Right ventricle myocardium inferior (tissue), 1 donor: ENCODE measurements at places on chromosomes 16 and 17.

DNA sequence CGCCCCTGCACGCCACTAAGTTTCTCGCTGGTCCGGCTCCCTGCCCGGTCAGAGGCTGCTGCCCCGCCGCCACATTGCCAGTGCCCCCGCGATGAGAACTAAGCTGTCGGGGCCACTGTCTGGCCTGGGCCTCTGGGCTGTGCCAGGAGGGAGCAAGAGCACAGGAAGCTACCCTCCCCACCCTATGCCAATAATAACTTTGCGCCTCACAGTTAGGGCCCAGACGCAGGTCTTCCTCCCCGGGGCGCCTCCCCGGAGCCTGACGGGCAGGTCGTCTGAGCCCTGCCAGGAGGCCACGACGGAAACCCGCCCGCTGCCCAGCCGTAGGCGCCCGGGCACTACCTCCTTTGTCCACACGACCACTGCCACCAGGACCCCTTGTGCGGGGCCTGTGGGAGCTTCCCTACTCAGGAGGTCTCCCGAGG, 1.5 kb downstream of the ZFPM1 start:
- no peak for DNase-seq

- DNase-seq: no peak
These were observed 66.7 kb downstream of the GTF3C1 start for GRCh38 chr16:27483088-27483437.

DNA sequence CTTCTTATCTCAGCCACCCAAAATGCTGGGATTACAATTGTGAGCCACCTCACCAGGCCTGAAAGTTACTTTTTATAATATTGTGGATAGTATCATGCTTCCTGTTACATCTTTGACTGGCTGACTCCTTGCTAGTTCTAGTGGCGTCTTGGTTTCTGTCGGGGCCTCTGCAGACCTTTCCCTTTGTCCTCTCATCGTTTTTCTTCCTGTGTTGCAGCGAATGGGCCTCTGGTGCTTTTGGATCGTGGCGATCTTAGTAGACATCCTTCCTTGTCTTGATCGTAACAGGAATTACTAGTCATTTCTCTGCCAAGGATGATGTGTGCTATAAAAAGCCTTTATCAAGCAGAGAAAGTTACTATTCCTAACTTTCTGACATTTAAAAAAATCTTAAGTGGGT, 20.8 kb downstream of the ASPSCR1 start:
- DNase-seq: no peak

- no peak for DNase-seq
These were observed 742 bp upstream of the NUTF2 start for GRCh38 chr16:67846063-67846319.

DNA sequence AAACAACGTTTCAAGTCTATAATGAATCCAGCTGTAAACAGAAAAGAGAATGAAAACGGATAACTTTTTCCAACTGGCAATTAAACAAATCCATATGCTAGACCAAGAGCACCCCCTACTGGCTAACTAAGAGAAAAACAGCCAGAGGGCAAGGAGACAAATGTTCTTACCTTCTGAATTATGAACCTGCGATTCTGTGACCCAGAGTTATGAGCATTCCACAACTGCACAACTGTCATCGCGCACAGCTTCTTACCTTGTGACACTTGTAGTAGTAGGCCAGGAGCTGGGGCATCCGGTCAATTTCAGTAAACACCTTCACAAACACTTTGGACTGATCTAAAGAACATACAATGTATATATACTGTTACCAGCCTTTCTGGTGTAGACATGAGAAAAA, 18.6 kb downstream of the COG7 start:
- no peak for DNase-seq

- DNase-seq: no peak
These were observed 710 bp downstream of the TRAPPC1 start for GRCh38 chr17:7930841-7931631.

- peak; percentile 72 for DNase-seq
These were observed 145.6 kb upstream of the RCVRN start for GRCh38 chr17:10050597-10051101.

DNA sequence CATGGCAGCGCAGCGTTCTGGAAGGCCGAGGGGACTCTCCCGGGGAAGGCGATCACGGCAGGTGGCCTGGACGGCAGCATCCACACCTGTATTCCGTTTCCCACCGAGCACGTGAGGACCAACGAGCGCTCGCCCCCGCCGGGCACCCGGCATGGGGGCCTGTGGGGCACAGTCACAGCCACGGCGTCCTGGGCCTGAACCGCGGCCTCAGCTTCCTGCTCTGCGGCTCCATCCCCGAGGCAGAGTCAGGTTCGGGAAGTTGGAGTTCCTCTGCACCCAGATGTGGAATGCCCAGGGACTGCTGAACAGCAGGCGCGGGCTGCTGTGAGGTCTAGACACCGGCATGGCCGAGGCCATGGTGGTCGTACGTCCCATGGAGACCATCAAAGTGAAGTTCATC, 1713.9 kb downstream of the TP53TG3F start:
- no peak for DNase-seq

DNA sequence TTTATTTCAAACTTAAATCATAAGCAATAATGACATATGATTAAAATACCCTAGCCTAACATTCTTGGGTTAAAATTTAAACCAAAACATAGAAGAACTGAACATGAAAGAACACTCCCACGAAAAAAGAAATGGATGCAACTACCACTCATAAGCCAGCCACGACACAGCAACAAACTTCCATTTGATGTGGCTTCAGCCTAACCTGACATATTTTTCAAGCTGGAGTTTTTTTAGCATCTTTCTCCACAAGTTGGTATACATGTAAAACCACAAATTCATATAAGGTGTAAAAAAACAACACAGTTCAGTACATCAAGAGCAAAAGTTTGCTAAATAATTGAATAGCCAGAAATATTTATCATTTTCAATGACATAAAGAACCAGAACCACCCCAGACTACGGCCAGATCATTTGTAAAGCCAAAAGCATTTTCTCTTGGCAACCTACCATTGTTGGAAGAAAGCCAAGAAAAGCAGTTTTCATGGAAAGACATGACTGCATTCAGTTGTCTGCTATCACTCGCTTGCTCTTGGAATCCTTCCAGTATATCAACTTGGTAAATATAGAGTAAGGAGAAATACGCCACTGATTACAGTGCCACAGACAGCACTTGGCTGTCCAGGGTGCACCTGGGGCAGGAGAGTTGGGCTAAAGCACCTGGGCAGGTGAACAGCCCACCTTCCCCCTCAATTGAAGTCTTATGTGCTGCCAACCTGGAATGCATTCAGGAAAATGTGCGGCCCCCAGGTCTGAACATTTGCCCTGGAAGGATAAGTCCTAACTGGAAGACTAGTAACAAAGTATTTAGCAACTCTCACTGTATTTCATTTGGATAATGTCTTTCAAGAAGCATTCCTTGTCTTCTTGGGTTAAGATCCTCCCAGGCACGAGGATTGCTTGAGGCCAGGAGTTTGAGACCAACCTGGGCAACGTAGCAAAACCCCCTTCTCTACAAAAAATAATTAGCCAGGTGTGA, 60.5 kb downstream of the CREBBP start:
- no peak for DNase-seq

GRCh38 chr16:70746040-70746707, 54.8 kb downstream of the VAC14 start:
- DNase-seq: no peak

DNA sequence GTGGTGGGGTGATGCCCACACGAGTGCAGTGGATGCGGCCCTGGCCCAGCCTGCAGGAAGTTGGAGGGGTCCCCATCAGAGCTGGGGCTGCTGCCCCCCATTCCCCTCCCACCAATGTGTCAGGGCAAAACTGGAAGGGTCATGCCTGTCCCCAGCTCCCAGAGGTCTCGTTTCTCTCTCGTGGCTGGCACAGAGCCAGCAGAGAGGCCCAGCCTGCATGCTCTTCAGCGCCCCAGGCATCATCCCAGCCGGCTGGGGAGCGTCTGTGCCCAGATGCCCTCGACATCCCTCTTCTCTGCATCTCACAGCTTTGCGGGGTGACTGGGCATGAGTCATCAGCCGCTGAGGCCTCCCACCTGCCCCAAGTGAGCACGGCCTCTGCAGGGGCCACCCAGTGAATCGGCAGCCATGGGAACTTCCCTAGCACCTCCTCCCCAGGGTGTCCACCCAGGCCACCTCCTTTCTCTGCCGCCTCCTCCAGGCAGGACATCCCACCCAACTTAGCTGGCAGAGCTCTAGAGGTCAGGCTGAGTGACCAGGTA, 9.8 kb upstream of the CSNK1D start:
- peak; percentile 68 for DNase-seq

- no peak for DNase-seq
These were observed 199.1 kb downstream of the XYLT1 start for GRCh38 chr16:17271687-17272086.

DNA sequence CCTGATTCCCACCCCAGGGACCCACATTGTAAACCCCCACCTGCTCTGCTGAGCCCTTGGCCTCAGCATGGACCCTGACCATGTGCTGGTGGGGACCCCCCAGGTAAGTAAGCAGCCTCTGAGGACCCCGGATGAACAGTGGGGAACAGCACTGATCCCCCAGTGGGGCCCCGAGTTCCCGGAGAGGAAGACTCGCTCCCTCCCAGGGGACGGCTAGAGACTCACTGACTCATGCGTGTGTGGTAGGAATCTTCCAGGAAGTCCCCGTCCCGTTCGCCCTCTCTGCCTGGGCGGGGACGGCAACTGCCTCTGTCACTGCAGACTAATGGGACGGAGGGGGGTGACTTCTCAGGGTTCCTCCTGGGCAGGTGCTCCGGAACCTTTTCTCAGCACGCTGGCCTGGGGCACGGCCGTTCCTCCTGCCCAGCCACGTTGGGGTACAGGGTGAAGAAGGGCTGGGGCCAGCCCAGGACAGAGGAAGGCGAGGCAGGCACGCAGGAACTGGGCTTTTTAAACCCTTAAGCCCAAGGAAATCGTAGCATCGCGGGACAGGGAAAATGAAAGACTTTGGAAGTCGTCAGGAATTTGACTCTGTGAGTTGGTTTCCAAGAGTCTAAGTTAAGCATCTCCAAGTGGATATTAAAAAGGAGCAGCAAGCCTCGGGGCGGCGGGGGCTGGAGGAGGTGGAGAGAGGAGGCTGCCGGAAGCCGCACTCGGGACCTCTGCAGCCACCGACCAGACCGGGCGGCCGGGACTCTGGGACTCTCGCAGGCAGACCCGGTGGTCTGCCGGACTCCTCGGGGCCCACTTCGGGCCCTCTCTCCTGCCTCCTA, 178.7 kb downstream of the SEC14L1 start:
- peak; percentile 88 for DNase-seq

- DNase-seq: no peak
These were observed 1.3 kb upstream of the RAB40C start for GRCh38 chr16:588639-588888.

- DNase-seq: no peak
These were observed 65.5 kb downstream of the IQCK start for GRCh38 chr16:19783363-19784182.

GRCh38 chr17:28968231-28968913, 17.1 kb upstream of the PHF12 start:
- DNase-seq: no peak

DNA sequence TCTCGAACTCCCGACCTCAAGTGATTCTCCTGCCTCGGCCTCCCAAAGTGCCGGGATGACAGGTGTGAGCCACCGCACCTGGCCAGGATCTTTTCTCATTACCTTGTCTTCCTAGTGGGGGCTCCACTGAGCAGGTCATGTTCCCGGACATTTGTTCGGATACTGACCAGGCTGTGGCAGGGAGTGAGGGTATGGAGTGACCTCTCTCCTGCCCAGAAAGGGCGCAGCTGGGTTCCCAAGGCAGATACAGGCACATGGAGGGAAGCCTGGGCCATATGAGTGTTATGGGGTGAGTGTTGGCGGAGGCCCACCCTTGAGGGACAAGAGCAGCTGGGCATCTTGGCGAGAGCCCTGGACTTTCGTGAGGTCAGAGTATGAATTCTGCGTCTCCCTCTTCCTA, 5.5 kb downstream of the SERPINF1 start:
- DNase-seq: no peak

GRCh38 chr16:30775131-30775391, 11.9 kb downstream of the ZNF629 start:
- DNase-seq: no peak

GRCh38 chr16:83835586-83836566, 28.1 kb downstream of the HSBP1 start:
- no peak for DNase-seq

- DNase-seq: no peak
These were observed 66.0 kb upstream of the CDH5 start for GRCh38 chr16:66300501-66300900.

DNA sequence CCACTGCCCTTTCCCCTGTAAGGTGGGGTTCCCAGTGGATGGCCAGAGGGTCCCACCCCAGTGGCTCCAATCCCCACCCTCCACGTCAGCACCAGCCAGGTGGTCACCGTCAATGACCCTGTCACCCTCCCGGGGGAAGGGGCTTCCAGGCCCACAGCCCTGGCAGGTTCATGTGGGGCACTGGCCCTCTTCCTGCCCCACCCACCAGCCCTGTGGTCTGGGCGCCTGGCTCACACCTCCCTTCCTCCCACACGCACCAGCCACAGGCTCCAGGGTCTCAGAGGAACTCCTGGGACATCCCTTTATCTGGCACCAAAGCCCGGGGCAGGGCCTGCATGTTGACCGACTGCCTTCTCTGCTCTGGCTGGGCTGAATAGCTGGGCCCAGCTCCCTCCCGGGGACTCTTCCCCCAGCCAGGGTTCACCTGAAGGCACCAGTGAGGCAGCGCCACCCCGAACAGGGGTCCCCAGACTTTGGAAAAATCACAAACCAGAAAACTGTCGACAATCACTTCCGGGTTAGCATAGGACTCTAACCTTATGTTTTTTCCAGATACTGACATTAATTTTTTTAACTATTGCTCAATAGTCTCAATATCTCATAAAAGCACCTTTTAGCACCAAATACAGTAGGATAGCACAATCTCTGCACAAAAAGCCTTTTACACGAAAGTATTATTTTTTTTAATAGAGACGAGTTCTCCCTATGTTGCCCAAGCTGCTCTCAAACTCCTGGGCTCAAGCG, 21.9 kb upstream of the ZC3H18 start:
- DNase-seq: peak; percentile 59

- DNase-seq: peak; percentile 91
These were observed 182.0 kb downstream of the SEC14L1 start for GRCh38 chr17:77322514-77323412.

DNA sequence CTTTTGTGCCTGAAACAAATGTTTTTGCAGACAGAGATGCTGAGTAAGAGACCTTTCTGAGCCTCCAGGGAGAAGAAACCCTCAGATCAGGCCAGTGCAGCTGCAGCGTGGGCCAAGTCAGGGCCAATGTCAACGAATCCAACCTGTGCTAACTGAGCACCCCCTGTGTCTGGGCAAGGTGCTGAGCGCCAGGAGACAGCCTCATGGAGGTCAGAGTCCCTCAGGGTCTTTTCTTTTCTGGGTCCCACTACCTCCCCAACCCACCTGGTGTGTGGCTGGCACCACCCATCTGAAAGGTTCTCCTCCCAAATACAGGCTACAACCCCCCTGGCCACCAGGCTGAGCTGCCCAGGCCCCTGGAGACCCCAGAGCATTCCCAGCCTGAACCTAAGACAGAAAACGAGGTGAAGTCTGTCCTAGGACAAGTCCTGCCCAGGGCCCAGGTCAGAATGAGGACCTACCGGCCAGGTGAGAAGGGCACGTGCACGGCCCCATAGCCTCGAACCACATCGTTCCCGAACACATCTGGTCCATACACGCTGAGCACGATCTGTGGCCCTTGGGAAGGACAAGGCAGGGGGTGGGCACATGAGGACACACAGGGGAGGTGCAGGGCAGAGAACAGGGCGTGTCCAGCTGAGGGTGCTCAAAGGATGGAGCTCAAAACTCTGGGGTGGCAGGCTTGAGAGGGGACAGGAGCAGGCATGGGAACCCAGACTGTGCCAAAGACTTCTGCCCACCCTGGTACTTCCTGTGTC, 15.0 kb downstream of the B9D1 start:
- no peak for DNase-seq

- no peak for DNase-seq
These were observed 89.8 kb downstream of the C16orf95 start for GRCh38 chr16:87227296-87227951.

GRCh38 chr16:87924041-87924810, 12.1 kb downstream of the CA5A start:
- no peak for DNase-seq
